Brain pericyte (primary cell): ENCODE measurements at places on chromosomes 1 and 21.

GRCh38 chr1:244695937-244696336 is 43.0 kb downstream of the DESI2 start:
- no peak for DNase-seq

DNA sequence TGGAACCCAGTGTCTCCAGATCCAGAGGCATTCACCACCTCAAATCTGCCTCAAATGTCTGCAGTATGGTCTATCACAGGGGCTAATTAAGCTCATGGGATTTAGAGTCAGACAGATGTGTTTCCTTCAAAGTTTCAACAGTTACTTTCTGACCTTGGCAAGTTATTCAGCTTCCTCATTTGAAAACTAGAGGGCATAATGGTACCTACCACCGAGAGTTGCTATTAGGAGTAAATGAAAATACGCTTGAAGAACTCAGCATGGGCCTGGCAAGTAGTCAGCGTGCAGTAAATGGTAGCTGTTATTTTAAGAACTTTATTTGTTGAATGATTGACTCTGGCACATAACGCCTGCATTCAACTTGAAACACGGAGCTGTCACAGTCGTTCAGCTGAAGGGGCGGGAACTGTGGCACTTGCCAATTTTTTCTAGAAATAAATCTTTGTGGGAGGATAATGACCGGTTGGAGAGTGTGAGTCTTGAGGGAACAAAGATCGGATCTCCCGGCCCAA is 1.2 kb upstream of the CAP1 start:
- no peak for DNase-seq

DNA sequence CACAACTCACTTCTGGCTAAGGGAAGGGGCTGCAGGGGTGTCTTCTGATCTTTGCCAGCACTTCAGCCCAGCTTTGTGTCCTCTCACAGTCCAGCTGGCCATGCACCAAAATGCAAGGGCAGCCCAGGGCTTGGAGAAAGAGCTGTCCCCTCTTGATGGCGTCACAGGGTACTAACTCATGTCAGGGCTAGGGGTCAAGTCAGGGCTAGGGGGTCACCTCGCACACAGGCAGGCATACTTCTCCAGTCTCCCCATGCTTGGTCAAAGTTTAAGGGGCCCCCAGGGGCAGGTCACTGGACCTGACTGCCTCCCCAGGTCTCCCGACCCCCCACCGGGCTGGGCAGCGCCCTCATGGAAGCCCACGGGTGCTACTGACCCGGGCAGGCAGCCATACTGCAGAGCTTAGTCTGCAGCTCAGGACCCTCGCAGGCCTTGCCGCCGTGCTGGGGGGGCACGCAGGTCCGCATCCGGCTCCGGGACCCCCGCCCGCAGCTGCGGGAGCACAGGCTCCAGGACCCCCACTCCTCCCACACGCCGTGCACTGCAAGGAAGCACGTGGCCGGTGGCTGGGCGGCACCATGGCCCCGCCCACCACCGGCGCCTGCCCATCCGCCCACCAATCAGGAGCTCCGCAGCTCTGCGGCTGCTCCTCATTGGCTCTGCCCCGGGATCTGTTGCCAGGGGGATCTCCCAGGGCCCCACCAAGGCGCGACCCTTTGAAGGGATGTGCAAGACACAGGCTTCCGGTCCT is 21.5 kb downstream of the ADGRB2 start:
- no peak for DNase-seq

GRCh38 chr1:49199564-49199963 is 422.9 kb upstream of the BEND5 start:
- no peak for DNase-seq

DNA sequence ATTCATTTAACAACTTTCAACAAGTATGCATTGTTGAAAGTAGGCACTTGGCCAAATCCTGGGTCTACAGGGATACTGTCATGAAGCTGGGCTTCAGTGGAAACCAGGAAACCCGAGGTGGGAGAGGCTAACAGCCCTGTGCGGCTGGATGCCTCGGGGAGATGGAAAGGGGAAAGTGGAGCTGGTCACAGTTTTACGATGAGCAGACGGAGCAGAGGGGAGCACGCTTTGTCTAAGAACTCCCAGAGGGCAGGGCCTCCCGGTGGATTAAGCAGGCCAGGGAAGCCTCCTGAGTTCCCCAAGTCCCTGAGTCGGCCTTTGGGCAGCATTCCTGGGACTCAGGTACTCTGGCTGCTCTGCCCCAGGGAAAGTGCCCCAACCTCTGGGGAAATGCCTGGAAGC is 23.8 kb downstream of the STUM start:
- DNase-seq, result no peak

- no peak for DNase-seq
Measured at GRCh38 chr1:192167011-192167410, 8.7 kb downstream of the RGS18 start.

GRCh38 chr1:110008971-110009565 is 24.5 kb downstream of the AHCYL1 start:
- no peak for DNase-seq

- no peak for DNase-seq
Measured at GRCh38 chr1:95012389-95012788, 60.4 kb downstream of the ALG14 start.

DNA sequence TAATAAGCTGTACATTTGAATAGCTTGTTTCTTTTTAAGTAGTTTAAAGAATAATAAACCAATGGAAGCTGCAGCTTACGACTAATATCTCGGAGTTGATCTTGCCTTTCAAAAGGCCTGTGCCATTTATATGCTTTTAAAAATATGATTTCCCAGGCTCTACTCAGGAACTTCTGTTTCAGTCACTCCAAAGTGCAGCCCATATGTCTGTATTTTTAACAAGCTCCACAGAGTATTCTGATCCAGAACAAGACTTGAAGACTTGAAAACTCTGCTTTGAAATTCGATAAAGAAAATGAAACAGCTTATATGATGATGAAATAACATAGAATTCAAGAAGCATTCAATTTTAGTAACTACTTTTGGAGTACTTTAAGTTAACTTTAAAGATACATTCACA is 79.1 kb upstream of the PLPPR4 start:
- no peak for DNase-seq

GRCh38 chr21:42652527-42653230 is 742 bp upstream of the PDE9A start:
- DNase-seq, result no peak

- DNase-seq, result no peak
Measured at GRCh38 chr1:236759252-236759859, 35.7 kb upstream of the MTR start.

GRCh38 chr1:156911577-156912298 is 8.7 kb upstream of the LRRC71 start:
- DNase-seq, result no peak

GRCh38 chr1:11413986-11414391 is 65.0 kb upstream of the DISP3 start:
- no peak for DNase-seq

GRCh38 chr1:175572932-175573868 is 170.2 kb downstream of the TNR start:
- DNase-seq, result no peak

GRCh38 chr1:26239936-26240335 is 5.9 kb downstream of the CEP85 start:
- DNase-seq, result no peak

DNA sequence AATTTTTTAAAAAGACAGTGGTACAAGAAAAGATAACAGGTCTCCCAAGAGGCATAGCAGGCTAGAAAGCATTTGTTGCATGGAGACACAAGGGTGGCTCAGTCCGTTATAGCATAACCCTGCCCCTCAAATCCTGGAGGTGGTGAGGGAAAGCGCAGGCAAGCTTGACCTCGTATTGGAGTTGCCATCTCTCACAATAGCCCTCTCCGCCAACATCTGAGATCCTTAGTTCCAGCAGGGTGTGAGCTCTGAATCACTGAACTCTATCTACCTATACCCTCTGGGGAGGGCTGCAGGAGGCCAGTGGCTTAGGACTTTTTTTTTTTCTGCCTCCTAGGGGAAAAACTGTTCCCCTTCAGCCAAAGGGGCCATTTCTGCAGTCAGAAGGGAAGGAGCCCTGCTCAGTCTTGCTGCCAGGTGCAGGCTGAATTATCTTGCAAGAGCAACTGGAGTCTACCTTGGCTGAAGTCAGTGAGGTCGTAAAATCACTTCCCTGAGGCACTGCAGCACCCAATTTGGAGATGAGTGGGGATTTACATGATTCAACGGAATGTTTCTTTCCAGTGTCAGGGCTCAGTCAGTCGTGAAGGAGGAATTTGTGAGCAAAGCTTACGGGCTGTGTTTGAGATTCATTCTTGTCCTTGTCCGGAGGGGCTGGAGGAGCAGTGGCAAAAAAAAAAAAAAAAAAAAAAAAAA is 17.2 kb upstream of the C8A start:
- no peak for DNase-seq

DNA sequence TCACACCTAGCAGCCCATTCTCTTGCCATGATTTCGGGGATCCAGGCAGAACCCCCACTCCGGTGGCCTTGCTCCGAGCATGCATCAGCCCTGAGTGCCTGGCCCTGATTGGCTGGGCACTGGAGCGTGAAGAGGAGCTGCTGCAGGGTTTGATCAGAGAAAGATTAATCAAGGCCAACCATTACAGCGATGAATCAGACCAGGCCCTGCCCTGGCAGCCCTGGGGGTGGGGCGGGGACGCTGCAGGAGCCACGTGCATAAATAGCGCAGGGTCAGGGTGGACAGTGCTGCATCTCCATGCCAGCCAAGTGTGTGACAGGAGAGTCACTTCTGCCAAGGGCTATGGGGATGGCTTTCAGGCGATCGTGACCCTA is 3.4 kb upstream of the FAM131C start:
- DNase-seq, result no peak

GRCh38 chr1:157969697-157970485 is 23.6 kb upstream of the KIRREL1 start:
- DNase-seq, result no peak

DNA sequence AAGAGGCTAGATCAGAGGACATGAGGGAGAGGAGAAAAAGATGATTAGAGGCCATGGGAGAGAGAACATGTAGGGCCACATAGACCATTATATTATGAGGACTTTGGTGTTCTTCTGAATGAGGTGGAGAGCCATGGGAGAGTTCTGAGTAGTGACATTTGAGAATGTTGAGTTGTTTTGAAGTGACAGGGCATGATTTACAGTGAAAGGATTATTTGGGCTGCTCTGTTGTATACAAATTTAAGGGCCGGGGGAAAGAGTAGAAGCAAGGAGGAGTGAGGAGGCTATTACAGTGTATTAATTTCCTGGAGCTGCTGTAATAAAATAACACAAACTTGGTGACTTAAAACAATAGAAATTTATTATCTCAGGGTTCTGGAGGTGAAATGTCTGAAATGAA is 102.5 kb upstream of the RGS4 start:
- DNase-seq, result no peak

DNA sequence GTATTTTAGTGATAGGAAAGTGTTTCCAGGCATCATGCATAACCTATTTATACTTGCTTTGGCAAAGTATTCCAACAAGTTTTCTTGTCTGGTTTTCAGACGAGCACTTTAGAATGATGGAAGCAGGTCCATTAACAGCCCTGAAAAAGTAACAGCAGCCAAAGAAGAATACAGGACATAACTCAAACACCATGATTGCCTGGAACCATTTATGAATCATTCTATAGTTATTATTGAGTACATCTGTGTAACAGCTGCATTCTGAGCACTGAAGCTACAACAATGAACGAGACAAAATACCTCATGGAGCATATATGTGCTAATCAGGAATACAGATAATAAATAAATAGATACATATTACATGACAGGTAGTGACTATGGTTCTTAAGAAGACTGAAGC is 12.6 kb downstream of the IL10RB start:
- DNase-seq, result no peak
